ENCODE measurements at places on chromosomes 16 and 17.

DNA sequence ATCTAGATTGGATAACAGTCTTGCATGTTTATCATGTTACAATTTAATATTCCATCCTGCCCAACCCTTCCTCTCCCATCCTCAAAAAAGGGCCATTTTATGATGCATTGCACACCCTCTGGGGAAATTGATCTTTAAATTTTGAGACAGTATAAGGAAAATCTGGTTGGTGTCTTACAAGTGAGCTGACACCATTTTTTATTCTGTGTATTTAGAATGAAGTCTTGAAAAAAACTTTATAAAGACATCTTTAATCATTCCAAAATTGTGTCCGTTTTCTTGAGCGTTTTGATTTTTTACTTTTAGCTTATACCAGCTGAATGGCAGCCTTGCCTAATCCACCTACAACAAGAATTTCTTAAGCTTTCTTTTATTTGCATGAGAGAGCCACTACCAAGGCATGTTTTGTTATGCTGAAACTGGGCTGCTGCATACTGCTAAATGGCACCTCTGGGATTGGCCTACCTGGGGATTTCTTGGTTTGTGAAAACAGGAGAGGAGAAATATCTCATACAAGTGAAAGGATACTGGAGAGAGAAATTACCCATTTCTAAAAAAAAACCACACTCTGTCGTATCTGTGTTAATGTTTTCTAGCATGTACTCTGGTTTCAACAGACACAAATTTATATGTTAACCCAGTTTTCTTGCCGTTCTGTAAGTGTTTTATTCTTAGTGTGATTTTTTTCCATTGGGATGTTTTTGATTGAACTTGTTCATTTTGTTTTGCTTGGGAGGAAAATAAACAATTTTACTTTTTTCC is 52.2 kb downstream of the TUBD1 start:
- peaks cover 58% of the 10 kb centered on the region for H3K36me3 ChIP-seq
- H3K27me3 ChIP-seq: peaks cover 18% of the 10 kb centered on the region
- H3K4me3 ChIP-seq: peak overlapping the region; percentile 59
- H3K4me1 ChIP-seq: peaks cover 51% of the 10 kb centered on the region
- H3K27ac ChIP-seq: peak overlapping the region; percentile 92

GRCh38 chr16:83110269-83110668 is 483.5 kb downstream of the CDH13 start:
- H3K27ac ChIP-seq: no peak overlapping the region
- H3K36me3 ChIP-seq: no peaks in the 10 kb centered on the region
- DNase-seq: no peak
- H3K4me1 ChIP-seq: no peaks in the 10 kb centered on the region

DNA sequence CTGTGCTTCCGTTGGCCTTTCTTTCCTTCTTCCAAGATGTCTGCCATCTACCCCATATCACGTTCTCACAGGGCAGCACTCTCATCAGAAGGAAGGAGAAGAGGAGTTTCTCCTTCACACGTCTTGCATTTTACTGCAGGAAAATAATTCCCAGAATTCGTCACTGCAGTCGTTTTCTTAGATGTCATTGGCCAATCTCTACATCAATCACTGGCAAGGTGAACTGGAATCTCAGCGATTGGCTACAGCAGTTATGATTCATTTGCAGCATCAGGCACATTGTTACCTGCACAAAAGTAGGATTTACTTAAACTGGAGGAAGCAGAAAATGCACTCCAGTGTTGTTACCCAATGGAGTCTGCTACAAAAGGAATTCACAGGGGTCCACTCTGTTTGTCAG is 277.2 kb upstream of the RBFOX1 start:
- no peaks in the 10 kb centered on the region for H3K36me3 ChIP-seq
- H3K27ac ChIP-seq: no peak overlapping the region
- H3K4me1 ChIP-seq: no peaks in the 10 kb centered on the region
- H3K27me3 ChIP-seq: no peaks in the 10 kb centered on the region

DNA sequence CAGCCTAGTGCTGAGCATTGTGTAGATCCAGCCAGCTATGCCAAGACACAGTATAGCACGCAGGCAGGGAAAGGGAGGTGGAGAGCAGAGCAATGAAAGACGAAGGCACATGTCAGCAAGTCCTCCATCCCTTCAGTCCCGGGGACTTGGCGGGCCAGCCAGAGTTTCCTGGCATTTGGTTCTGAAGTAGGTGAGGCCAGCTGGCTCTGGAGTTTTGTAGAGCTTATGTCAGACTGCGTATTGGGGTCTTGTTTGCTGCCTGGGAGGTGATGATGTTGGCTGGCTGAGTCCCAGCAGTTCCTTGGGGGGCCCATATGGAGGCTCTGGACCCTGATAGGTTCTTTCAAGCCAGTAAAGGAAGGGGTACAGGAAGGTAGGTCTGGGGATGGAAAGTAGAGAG is 55.7 kb upstream of the AKTIP start:
- H3K4me1 ChIP-seq: no peaks in the 10 kb centered on the region
- H3K4me3 ChIP-seq: no peak overlapping the region

- no peak for DNase-seq
- no peaks in the 10 kb centered on the region for H3K36me3 ChIP-seq
- H3K4me3 ChIP-seq: no peak overlapping the region
- H3K27me3 ChIP-seq: no peaks in the 10 kb centered on the region
- H3K4me1 ChIP-seq: no peaks in the 10 kb centered on the region
- no peak overlapping the region for H3K27ac ChIP-seq
Observed at GRCh38 chr17:68961214-68961882, 6.2 kb upstream of the ABCA8 start.

DNA sequence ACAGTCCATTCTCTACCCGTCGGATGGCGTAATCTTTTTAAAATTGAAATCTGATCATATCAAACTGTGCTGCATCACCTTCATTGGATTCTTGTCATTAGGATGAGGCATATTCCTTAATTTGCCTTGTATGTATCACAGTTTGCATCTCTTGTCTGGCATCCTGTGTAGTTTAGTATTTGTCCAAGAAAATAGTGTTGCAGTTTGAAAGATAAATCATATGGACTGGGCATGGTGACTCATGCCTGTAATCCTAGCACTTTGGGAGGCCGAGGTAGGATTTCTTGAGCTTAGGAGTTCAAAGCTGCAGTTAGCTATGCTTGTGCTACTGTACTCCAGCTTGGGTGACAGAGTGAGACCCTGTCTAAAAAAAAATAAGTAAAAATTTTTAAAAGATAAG is 5.8 kb upstream of the RSL1D1 start:
- peaks cover 6% of the 10 kb centered on the region for H3K4me1 ChIP-seq
- no peak for DNase-seq
- no peak overlapping the region for H3K27ac ChIP-seq
- H3K36me3 ChIP-seq: peaks cover 5% of the 10 kb centered on the region
- no peaks in the 10 kb centered on the region for H3K27me3 ChIP-seq

DNA sequence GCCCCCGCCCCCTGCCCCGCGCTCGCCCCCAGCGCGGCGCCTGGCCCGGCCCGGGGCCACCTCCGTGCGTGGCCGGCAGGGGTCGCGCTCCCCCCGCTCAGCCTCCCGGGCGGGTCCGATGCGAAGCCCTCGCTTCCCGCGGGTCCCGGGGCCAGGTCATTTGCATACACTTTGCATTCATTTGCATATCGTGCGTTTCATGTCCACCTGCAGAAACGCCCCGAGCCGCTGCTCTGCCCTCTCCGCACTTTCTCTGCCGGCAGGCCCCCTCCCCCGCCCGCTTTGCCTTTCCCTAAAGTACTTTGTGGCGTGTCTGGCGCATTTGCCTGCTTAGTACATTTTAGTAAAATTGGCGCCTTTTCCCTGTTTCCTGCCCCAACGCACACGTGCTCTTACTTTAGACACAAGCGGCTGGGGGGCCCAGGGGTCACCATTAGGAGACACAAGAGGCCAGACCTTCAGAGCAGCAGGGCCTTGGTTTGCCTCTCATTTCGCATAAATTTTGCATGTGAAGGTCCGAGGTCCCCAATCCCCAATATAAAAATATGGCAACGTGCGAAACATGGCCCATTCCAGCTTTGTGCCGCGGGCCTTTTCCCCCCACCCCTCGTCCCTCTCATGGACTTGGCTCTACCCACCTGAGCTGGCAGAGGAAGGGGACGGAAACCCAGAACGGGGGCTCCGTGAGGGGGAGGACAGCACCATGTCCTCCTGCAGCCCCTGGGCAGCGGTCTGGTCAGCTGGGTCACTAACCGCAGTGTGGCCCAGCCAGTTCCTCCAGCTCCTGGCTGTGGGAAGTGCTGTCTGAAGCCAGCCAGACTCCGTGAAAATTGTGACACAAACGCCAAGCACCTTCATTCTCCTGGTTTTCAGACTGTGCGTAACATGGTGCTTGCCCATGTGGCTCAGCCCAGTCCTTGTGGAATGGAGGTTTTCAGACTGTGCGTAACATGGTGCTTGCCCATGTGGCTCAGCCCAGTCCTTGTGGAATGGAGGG is 34.8 kb downstream of the CBFA2T3 start:
- no peak overlapping the region for H3K27ac ChIP-seq
- H3K4me3 ChIP-seq: no peak overlapping the region
- H3K27me3 ChIP-seq: peaks cover 88% of the 10 kb centered on the region
- peak; percentile 28 for DNase-seq
